RPMI7951 (cell line): ENCODE measurements at places on chromosomes 5 and 9. TPM values are rescaled to one million over a fixed set of nuclear protein-coding genes. Genes with fewer than 3 reads are reported as not detected.

LRRC26 gene
- total RNA-seq = not detected in 2 replicates

DNA sequence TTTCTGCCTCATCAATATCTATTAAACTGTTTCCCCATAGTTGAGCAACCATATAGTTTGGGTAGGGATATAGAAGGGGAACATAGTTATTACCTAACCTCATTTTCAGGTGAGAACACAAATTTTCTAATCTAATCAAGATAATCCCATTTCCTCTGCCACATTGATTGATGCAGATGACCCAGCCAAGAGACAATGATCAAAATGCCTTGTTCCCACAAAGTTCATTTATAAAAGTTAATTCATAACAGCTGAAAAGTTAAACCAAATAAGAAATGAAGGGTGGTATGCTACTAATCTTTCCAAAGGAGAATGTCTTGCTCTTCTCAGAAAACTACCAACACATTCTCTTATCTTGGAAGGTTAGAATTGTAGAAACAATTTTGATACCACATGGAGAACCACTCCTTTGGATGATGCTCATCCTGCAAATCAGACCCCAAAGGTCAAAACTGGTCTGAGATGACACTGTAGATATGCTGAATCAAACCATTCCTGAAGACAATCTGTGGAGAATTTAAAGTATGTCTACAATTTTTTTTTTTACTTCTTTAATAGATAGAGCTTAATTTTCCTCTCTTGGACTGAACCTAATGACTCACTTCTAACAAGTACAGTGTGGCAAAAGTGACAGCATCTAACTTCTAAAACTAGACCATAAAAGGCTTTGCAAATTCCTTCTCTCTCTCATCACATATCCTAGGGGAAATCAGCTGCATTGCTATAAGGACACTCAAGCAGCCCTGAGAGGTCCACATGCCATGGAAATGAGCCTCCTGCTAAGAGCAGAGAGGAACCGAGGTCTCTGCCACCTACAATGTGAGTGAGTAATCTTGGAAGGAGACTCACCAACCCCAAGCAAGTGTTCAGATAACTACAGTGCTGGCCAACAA lies 586.7 kb upstream of the TUSC1 start:
- DNase-seq = peak; percentile 96

- DNase-seq = no peak
These were observed 175.1 kb downstream of the RORB start for GRCh38 chr9:74672237-74672636.

- no peak for DNase-seq
These were observed 171.7 kb downstream of the ATPSCKMT start for GRCh38 chr5:10077791-10078545.

GRCh38 chr5:77983482-77984199 lies 207.5 kb upstream of the TBCA start:
- peak; percentile 3 for DNase-seq

DNA sequence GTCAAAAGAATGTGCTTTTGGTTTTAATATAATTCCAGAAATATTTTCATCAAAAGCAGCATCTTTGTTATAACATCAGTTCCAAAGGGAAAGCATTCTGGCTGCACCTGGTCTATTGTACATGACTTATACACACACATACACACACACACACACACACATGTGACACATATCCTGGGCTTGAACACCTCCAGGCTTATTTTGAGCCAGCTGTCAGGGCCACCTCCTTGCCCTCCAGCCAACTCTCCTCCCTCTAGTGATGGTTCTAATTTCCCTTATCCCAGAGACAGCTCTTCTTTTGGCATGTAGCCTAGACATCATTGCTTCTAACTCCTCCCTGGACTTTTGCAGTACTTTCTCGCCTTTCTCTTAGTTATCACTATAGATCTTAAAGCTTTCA lies 115.0 kb downstream of the PIK3R1 start:
- peak; percentile 96 for DNase-seq

DNA sequence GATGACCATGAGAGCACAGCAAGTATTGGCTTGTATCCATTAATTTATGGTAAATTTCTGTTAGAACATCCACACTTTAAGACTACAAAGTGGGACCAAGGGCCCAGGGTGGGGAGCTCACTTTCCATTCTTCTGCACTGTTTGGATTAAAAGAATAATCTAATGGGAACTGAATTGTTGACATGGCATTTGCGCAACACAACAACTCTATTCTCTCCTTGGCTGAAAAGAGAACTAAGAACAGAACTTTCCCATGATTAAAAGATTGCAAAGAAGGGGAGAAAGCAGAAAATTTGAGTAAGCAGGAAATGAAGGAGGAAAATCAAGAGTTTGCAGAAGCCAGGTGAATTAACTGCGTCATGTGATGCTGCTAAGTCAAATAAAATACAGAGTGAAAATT lies 143.4 kb downstream of the HINT1 start:
- no peak for DNase-seq

DNA sequence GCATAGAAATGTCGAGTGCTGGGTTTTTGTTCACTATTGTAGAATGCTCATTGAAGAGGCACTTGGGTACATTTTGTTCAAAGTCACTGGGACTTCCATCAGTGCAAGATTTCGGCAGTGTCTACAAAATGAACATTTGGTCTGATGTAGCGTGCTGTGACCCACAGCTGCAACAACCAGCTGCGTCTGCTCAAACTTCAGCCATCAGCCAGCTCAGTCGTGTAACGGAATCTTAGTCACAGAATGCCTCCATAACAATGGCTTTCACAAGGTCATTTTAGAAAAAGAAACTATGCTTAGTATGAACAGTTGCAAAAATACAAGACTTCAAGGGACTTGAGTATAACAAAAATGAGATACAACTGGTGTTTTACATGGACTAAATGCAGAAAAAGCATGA lies 828.1 kb upstream of the GRAMD2B start:
- peak; percentile 47 for DNase-seq

GRCh38 chr5:55926476-55926875 lies 68.3 kb downstream of the IL6ST start:
- no peak for DNase-seq

- DNase-seq = no peak
These were observed 614.2 kb upstream of the CLINT1 start for GRCh38 chr5:158473016-158473635.

- DNase-seq = no peak
These were observed 299.2 kb downstream of the CD180 start for GRCh38 chr5:66897356-66897755.
